ENCODE measurements at places on chromosomes 1 and 21. TPM values are rescaled to one million over a fixed set of nuclear protein-coding genes. Genes with fewer than 3 reads are reported as not detected.

ITLN2 gene
- total RNA-seq: not detected

STYXL2 gene
- not detected for total RNA-seq

PRAMEF8 gene
- total RNA-seq: not detected

CSRP1 gene
- total RNA-seq: 445 TPM

CD84 gene
- total RNA-seq: not detected

CORT gene
- total RNA-seq: 0.32 TPM

FAM72C gene
- 5.8 TPM for total RNA-seq

LYSMD1 gene
- 5.6 TPM for total RNA-seq

FCRL4 gene
- not detected for total RNA-seq

PRKAA2 gene
- 2.6 TPM for total RNA-seq

CDK18 gene
- 1.0 TPM for total RNA-seq

RGS13 gene
- total RNA-seq: not detected

PTPRC gene
- 0.01 TPM for total RNA-seq

ACKR1 gene
- total RNA-seq: not detected

GPR3 gene
- 1.7 TPM for total RNA-seq

ALX3 gene
- total RNA-seq: not detected

APOBEC4 gene
- not detected for total RNA-seq

CHI3L2 gene
- 0.54 TPM for total RNA-seq

TP73 gene
- total RNA-seq: 0.62 TPM

EXO1 gene
- 24.6 TPM for total RNA-seq

KCNA3 gene
- total RNA-seq: not detected

SIPA1L2 gene
- total RNA-seq: 9.0 TPM

LRRC38 gene
- total RNA-seq: not detected

EVI5 gene
- total RNA-seq: 5.3 TPM

LMOD1 gene
- not detected for total RNA-seq

DNASE2B gene
- not detected for total RNA-seq

TTC39A gene
- total RNA-seq: 1.6 TPM

FCGR1A gene
- not detected for total RNA-seq

ANKRD65 gene
- not detected for total RNA-seq

PIGK gene
- 21.6 TPM for total RNA-seq

CDKN2C gene
- total RNA-seq: 13.2 TPM

FOXE3 gene
- total RNA-seq: 0.06 TPM

VSIG8 gene
- not detected for total RNA-seq

KCNN3 gene
- 0.05 TPM for total RNA-seq

HAPLN2 gene
- not detected for total RNA-seq

CHI3L1 gene
- not detected for total RNA-seq

EYA3 gene
- 5.9 TPM for total RNA-seq

C2CD2 gene
- total RNA-seq: 11.0 TPM

CYYR1 gene
- total RNA-seq: not detected

OR2L3 gene
- total RNA-seq: not detected

ACTL8 gene
- 1.9 TPM for total RNA-seq
